Right ventricle myocardium superior (tissue), 1 donor: ENCODE measurements at places on chromosomes 5 and 9. TPM values are rescaled to one million over a fixed set of nuclear protein-coding genes. Genes with fewer than 3 reads are reported as not detected.

- DNase-seq, result no peak
Measured at GRCh38 chr5:132289097-132289496, 5.1 kb upstream of the SLC22A4 start.

GRCh38 chr9:131593091-131593820 lies 47.9 kb downstream of the PRRT1B start:
- no peak for DNase-seq

DNA sequence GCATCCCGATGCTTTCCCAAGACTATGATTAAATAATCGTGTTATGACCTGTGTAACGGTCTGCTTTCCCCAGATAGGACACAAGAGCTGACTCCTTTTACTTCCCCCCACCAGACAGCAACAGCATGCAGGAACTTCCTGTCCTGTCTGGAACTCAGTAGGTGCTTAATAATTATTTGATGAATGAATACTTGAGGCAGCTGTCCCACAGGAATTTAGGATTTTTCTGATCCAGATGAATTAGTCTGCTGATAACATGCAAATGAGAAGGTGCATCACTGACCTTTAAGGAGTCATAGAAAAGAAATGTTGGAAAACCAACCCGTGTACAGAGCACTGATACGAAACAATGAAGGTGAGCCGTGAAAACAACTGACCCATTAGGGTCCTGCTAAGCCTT lies 12.2 kb downstream of the RNF130 start:
- DNase-seq, result no peak

Gene FOXD4L4
- not detected for total RNA-seq

DNA sequence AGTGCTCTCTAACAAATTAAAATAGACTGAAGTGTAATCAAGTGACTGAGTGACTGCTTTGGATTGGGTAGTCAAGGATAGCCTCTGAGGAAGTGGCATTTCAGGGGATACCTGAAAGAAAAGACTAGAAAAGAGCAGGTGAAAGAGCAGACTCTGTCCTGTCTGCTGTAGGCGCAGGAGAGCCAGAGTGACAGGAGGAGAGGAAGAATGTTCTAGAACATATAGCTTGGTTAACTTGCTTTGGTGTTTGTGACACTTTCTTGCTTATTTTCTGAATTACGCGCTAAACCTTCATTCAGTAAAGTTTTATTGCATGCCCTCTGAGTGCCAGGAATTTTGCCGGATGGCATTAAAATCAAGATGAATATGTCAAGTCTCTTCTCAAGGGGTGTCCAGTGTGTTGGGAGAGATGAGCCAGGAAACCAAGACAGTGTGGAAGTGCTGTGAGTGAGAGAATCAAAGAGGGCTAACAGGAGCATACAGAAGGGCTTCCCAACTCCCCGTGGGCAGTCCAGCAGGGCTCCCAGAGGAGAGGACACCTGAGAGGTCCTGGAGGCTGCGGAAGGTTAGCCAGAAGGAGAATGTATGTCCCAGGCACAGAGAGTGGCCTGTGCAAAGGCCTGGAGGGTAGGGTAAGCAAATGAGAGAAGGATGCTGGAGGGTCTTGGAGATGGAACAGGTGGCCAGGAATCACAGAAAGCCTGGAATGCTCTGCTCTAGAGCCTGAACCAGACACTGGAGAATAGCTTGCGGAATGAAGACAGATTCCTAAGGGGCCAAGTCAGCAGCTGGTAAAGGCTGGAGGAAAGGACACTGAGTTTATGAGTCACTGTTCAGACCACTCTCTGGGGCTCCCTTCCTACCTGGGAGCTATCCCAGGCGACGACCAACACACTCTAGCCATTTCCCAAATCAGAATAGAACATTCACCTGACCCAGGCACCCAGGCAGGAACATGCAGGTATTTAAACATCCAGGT lies 59.3 kb downstream of the SLC22A5 start:
- no peak for DNase-seq

Gene HACD4
- total RNA-seq, result 1.0 TPM

- no peak for DNase-seq
Measured at GRCh38 chr5:72815580-72816283, 729 bp upstream of the TNPO1 start.

Gene PRDM9
- not detected for total RNA-seq

DNA sequence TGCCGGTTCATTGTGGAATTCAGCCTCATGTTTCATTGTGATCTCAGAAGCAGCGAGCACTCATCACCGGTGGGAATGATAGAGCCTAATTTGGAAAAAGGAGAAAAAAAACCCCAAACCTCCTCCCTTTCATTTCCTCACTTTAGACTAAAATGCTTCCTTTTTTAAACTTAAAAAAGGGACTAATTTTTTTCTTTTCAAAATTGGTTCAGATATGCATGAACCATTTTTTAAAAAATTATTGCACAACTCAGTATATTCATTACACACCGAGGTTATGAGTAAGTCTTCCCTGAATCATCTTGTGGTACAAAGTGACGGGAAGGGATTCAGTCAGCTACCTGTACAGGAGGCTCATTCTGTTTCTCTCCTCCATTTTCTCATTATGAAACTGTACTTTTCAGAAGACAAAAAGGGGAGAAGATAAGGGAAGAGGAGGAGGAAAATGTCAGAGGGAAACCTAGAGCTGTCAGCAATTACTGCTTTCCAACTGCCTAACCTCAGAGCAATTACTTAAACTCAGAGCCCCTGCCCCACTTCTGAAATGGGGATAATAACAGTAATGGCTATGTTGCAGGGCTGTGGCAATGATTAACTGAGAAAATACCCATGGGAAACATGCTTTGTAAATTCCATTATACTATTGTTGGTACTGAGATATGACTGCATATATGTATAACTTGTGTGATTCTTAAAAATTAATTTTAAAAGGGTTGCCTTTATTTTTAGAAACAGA lies 24.0 kb downstream of the GALNT10 start:
- DNase-seq, result no peak

DNA sequence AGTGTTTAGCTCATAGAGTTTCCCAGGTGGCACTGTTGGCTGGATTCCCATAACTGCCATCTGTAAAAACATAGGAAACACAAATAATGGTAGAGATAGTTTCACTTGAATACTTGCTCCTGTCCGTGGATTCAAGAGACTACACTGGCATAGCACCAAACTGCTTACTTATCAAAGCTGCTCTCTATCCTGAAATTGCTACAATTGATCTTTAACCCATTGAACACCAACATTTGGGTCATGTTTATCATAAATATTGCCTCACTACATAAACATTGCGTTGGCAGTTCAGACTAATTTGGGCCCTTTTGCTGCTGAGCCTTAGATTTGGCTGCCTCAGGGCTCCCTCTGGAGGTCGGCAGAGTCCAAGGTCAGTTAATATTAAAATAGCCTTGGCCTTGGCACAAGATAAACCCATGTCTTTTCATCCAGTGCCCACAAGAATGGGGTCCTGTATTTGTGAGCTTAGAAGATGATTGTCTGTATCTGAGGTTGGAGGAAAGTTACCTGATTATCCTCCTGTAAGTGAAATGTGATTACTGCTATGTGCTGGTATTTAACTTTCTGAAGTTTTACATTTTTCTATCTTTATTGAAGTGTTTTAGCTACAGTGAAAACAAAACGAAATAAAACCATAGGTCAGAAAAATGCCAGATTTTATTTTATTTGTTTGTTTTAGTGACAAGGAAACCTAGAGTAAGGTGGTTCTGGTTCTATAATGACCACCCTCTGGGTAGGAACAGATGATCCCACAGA lies 4.0 kb upstream of the RANBP3L start:
- peak; percentile 64 for DNase-seq

GRCh38 chr9:87431837-87432236 lies 65.8 kb upstream of the DAPK1 start:
- no peak for DNase-seq

DNA sequence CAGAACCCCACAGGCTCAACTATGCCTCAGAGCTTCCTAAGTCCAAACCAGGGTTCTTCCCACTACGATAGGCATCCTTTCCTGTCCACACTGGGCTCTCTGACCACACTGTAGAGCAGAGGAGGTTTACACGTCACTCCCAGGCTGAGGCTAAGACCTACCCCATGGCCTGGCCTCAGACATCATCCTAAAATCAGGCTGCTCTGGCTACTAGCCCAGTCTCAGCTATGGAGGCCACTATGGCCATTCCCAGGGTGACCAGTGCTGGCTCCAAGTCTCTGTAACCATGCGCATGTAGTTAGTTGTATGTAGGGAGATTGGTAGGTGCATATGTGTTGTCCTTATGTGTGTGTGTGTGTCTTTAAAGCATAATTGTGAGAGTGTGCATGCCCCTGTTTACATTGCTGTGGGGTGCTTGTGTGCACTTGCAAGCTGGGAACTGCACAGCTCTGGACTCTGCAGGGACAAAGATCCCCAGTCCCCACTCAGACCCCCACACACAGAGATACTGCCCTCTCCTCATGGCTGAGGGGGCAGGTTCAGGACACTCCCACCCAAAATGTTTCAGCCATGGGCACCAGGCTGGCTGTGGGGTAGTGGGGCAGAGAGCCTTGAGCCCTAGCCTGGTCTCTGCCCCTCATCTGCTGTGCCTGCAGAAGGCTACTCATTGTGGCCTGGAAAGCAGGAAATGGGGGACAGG lies 12.3 kb downstream of the PDLIM4 start:
- no peak for DNase-seq

- DNase-seq, result no peak
Measured at GRCh38 chr9:122029898-122030297, 63.2 kb downstream of the TTLL11 start.

Gene PCDHGB4
- total RNA-seq, result 5.8 TPM

- DNase-seq, result no peak
Measured at GRCh38 chr5:158368686-158369085, 509.7 kb upstream of the CLINT1 start.

- peak; percentile 94 for DNase-seq
Measured at GRCh38 chr9:105064248-105065097, 136.5 kb upstream of the ABCA1 start.

Gene RGS7BP
- total RNA-seq, result 5.4 TPM

DNA sequence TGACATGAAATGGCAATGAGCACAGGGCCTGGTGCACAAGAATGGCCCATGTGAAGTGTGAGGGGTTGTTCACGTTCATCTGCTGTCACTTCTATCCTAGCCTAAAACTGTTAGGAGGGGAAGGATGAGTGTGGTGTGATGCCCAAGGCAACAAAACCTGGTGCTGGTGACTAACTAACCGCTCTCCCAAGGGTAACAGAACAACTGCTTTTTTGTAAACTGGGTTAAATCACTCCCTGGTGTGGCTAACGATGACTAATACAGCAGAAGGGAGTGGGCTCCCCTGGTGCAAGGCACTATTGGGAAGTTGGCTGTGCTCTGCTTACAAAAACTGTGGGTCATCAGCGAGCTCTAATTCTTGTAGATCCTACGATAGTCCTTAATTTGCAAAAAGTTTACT lies 103.2 kb upstream of the VCAN start:
- no peak for DNase-seq
